ENCODE measurements at places on chromosomes 2 and 18.
A peak's percentile ranks its signal among the peaks of the same experiment; 100 is the strongest.

DNA sequence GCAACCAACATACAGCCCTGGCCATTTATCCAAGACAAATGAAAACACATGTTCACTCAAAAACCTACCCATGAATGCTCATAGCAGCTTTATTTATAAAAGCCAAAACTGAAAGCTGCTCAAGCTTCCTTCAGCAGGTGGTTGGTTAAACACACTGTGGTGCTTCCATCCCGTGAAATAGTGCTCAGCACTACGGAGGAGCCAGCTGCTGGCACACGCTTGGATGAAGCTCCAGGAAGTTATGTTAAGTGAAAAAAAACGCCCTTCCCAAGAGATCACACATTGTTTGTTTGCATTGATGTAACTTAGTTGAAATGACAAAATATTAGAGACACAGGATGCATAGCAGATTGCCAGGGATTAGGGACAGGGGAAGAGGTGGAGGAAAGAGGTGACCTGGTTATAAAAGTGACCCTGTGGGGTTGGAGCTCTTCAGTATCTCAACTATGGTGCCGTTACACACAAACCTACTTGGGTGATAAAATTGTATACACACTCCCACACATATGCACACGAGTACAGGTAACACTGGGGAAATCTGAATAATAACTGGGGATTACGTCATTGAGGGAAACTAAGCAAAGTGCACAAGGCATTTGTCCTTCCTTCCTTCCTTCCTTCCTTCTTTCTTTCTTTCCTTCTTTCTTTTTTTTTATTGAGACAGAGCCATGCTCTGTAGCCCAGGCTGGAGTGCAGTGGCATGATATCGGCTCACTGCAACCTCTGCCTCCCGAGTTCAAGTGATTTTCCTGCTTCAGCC, 6.2 kb upstream of the ALPG start:
- no peak for DNase-seq

- DNase-seq, result no peak
These were observed 209.5 kb upstream of the SMAD7 start for GRCh38 chr18:49160079-49160930.

DNA sequence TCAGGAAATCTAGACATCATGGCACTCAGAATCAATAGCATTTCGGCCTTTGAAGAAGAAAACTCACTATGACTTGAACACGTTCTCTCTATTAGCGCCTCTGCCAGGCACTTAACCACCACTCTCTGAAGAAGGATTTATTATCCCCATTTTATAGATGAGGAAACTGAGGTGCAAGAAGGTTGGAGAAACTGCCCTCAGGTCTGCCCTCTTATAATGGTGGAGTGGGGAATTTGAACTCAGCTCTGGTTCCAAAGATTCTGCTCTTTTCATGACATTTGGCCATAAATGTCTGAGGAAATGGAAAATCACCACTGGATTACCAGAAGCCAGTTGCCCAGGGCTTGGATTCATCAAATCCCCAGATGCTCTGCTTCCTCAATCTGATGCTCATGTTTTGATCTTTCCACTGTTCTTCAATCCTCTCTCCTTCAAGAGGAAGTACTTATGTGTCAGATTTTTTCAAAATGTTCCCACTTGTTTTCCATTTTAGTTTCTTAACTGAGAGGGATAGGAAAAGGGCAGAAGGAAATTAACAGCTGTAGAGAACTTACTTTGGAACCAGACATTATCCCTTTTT, 68.1 kb downstream of the ANTXR1 start:
- DNase-seq, result no peak

DNA sequence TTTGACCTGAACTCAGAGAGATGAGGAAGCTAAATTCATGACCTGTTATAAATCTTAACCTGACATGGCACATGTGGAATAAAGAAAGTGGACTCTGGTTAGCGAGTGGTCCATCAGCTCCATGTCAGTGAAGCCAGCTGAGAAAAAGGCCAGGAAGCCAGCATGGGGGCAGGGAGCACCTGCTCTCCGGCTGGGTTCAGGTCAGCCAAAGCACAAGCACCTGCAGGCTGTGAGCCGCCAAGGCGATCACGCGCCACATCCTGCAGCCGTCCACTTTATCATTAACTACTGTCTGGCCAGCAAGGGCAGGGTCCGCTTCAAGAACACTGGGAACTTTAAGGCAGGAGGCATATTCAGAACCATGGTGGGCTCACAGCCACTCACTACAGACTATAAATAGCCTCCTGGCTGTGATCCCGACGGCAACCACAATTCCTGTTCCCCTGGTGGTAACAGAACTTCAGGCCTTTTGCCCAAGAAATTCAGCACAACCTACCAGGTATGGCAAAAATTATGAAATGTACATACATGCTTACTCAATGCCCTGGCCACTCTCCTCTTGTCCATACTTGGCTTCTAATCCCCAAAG, 35.5 kb downstream of the ACVR1 start:
- DNase-seq, result peak; percentile 78

- DNase-seq, result no peak
These were observed 148.2 kb upstream of the ITGA4 start for GRCh38 chr2:181308766-181309515.

- no peak for DNase-seq
These were observed 248.5 kb upstream of the RAB6C start for GRCh38 chr2:129730979-129731378.
